ENCODE measurements at places on chromosomes 4 and X.

DNA sequence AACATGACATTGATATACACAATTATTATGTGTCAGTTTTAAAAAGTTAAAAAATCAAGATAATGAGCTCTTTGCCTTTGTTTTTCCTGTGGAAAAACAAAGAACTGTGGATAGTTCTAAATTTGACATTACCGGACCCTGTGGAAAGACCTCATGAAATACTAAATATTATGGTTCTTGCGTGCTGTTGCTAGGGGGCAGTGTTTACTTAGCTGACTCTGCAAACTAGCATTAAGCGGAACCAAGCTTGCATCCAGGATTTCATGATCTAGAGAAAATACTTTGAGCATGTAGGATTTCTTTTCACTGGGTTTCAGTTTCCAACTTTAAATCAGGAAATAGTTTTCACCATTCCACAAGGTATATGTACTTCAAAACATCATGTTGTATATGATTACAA lies 33.6 kb downstream of the CLCN4 start:
- peak; percentile 74 for DNase-seq

- no peak for DNase-seq
These were observed 57.2 kb upstream of the NPNT start for GRCh38 chr4:105838082-105838481.

DNA sequence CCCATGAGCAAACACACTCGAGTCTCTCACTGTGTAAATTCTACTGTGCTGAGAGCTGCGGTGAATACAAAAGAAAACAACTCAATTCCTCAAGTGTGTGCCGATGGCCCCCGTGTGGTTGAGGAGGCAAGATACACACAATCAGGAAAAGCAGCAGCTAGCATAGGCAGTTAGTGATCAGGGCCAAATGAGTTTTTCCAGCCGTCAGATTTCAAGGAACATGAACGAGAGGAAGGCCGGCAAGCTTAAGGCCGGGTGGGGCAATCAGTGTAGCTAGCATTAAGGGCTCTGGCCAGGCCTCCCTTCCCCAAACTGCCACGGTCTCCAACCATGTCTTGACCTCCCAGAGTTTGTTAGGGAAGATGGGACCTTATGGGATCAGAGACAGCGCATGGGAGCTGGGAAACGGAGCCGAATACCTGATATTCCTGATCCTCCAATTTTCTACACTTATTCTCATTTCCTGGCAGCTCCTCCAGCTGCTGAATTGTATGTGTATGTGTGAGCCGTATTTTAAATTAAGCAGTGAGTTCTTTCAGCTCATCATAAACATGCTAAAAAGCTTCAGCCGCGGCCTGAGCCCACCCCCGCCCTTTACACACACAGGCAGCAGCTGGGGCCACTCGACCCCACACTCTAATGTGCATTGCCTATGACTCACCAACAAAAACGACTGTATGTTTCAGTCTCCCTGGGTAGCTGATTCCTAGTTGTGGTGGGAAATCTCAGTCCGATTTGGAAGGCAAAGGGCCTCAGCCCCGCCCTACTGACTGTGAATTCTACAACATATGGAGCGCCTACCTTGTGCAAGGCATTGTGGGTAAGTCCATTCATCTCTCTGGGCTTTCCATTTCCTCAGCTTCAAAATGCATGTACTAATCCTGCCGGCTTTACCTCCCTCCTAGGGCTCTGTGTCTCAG lies 59.9 kb downstream of the RTL9 start:
- peak; percentile 75 for DNase-seq

DNA sequence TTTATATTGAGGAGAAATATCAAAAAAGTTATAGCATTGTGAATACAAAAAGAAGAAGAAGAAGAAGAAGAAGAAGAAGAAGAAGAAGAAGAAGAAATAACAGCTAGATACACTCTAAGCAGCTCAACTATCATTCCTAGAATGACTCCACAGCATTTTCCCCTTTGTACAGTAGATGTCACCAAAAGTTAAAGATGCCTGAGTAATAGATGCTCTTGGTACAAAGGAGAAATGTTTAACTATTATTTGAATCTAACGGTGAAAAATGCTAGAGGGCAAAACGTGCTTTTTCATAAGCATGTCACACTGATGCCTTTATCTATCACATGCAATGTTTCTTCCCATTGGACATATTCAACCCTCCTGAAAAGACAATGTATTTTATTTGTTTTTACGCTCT lies 178.4 kb upstream of the GPRIN3 start:
- DNase-seq = peak; percentile 39

GRCh38 chrX:72052415-72053090 lies 79.2 kb downstream of the RTL5 start:
- peak; percentile 36 for DNase-seq

DNA sequence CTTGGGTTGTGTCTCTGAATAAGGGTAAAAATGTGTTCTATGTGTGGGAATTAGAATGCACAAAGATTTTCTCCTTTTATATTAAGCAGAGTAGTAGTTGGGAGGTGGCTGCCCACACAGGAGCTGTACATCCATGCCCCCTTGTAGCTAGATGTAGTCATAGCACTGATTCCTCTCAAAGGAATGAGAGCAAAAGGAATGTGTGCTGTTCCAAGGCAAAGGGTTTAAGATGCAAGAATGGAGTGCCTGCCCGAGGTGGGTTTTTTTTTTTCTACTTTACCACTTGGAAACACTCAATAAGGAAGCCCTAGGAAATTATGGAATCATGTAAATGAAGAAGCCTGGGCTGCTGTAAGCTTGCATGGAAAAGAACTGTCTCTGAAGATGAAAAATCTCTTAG lies 2183.2 kb upstream of the AGA start:
- DNase-seq = no peak

- no peak for DNase-seq
These were observed 31.8 kb upstream of the GJB1 start for GRCh38 chrX:71191248-71191647.

- no peak for DNase-seq
These were observed 353 bp downstream of the NSD2 start for GRCh38 chr4:1871471-1872021.

GRCh38 chr4:116118221-116118620 lies 967.2 kb downstream of the TRAM1L1 start:
- DNase-seq = no peak

DNA sequence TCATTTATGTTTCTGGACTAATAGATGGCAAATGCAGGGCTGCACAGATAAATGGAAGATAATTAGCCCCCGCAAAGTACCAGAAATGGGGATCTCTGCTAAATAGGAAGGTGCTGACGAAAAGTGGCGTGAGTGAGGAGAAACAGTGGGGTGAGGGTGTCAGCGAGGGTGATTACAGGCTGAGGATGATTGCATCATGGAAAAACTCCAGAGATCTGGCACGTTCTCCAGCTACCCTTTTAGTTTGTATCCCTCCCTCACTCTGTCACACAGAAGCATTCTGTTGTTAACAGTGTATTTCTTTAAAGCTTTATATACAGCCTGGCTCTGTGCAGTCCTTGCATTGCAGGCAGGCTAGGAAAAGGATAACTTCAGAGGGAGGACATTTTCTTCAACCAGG lies 309.6 kb upstream of the DDX53 start:
- peak; percentile 42 for DNase-seq

Measured in EH (cell line).